ENCODE measurements at places on chromosomes 1 and 21.

DNA sequence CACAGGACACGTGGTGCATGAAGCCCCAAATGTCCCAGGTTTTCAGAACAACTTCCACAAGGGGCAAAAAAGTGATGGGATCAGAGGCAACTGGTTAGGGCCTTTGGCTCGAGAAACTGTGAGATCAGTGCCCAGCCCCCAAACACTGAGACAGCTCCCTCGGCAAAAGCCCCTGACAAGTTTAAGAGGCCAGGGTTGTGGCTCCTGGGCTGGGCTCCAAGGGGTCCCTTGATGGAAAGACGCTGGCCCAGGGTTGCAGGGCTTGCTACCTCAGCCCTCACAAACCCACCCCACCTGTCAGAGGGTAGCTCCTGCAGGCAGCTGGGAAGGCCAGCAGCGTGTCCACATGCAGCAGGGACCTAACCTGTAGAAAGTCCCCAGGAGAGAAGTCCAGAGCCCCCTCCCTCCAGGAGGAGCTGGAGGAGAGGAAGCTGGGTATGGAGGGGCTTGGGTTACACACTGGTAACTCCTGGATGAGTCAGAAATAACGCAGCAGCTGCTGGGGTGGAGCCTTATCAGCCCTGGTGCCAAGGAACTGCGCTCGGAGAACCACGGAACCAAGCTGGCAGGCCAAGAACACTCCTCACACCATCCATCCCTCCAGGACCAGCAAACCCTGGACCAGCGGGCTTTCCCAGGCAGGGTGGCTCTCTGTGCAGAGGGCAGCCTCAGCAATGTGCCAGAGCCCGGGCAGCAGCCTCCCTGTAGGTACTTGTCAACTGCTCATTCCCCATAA lies 37.5 kb downstream of the CTNNBIP1 start:
- DNase-seq: no peak

DNA sequence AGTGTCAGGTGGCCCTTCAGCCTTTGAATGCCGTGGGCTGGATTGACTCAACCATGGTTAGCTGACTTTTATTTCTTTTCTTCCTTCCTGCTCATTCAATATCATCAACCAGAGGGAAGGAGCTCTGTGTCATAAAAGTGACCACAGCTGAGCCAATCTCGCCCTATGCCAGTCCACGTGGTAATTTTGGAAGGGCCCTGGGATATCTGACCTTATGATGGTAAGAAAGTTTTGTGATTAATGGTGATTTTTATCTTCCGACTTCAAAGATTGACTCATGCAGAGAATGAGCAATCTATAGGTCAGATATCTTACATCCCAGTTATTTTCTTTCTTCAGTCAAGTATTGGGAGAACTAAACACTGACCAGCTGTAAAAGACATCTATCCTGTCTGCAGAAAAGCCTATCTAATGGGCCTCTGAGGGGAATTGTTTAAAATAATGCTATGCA lies 170.3 kb downstream of the ZC3H11B start:
- no peak for DNase-seq

DNA sequence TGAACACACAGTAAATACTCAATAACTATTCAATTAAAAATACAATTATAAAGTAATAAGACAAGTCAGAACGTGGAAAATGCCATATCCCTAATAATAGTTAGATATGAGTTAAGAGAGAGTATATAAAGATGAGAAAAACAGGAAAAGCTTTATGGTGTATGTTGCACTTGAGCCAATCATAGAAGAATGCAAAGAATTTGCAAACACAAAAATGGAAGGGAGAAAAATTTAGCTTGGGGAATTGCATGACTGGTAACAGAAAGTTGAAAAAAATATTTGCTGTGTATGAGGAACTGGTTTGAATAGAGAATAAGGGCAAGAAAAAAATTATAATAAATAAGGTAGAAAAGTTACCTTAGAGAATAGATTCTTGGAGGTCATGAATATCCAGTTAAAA lies 739.6 kb upstream of the CXADR start:
- DNase-seq: no peak

DNA sequence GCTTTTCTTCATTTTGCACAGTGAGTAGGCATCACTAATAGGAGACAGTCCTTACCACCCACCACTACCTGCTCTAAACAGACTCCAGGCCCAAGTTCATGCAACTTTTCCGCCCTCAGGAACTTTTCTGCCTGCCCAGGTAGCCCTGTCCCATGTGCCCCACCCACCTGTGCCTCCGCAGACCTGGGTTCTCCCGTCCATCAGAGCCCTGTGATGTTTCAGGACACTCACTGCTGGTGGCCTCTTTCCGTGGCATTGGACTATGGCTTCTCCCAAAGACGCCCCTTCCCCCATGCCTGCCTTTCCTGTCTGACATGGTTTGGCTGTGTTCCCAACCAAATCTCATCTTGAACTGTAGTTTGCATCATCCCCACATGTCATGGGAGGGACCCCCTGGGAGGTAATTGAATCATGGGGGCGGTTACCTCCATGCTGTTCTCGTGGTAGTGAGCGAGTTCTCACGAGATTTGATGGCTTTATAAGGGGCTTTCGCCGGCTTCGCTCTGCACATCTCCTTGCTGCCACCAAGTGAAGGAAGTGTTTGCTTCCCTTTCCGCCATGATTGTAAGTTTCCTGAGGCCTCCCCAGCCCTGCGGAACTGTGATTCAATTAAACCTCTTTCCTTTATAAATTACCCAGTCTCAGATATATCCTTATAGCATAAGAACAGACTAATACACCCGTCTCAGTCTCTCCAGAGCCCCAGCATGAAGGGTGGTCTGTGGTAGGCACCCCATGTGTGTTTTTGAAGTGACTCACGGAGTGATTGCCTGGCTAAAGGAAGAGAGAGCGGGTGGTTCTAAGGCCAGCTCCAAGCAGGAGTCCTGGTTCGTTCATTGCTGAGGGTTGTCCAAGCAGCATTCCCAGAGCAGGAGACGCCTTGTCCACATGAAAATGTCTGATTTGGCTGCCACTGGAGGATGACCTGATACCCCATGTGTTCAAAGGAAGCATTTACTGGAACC lies 86.0 kb upstream of the ZBTB40 start:
- no peak for DNase-seq

GRCh38 chr1:150970808-150971582 lies 3.6 kb downstream of the CERS2 start:
- DNase-seq: no peak

DNA sequence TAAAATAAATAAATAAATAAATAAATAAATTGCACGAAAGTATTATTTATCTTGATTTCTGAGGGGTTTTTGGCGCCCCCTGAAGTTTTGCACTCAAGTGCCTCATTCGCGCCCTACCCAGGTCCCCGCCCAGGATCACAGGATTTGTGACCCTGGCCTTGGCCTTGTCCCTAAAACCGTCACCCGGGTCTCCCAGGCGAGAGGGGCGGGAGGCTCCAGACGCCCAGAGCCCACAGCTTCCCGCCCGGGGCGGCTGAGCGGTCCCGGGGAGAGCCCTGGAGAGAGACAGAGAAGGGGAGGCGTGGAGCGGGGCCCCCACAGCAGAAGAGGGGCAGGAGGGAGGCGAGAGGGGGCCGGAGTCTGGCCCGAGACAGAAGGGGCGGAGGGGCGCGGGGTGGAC lies 91.8 kb upstream of the CASZ1 start:
- no peak for DNase-seq

DNA sequence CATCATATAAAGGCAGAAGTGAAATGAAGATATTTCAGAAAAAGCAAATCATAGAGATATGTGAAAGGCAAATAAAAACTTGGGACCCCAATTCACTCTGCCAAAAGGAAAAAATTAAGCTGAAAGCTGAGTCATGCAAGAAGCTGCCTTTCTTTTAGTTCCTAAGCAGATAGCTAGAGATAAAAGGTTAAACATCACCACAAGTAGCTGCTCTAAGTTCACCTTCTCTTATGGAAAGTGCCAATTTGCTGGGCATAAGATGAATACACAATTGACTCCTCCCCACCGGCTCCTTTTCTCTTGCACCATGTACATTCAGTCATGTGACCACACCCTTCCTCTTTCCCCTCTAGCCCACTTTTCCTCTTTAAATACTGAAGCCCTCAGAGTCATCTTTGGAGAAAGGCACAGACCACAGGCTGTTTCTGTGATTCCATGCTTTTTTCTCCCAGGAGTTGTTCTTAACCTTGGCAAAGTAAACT lies 5.4 kb upstream of the SUMO3 start:
- no peak for DNase-seq

GRCh38 chr21:16324630-16325029 lies 594.8 kb downstream of the USP25 start:
- no peak for DNase-seq

DNA sequence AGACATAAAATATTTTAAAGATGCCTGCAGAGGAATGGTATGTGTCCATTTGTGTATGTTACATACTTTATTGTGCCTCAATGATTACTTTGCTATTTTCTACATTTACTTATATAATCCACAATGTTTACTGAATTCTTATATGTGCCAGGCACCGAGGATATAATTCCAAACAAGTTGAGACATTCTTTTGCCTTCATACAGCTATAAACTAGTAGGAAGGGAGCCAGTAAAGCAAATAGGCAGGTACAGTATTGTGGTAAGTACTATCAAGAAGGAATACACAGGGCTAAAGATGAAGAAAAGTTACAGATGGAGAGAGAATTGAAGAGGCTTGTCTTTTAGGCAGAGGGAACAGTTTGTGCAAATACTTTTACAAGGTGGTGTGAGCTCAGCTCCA lies 131.6 kb downstream of the DISP1 start:
- no peak for DNase-seq
